SK-N-MC (cell line): ENCODE measurements at places on chromosomes 3 and 15.

DNA sequence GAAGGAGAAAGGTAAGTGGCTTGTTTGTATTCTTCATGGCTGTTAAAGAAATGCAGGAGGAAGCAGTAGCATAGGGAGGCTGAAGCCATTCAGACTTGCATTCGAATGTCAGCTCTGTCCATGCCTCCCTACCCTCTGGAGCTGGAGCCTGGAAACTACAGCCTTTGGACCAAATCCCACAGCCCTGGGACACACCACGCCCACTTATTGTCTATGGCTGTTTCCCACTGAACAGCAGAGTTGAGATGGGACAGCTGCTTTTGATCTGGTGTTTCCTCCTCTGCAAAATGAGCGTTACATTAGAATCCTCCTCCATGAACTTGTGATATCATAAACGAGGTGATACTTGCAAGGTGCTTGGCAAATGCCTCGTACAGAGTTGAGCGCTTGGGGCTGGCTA is 3.6 kb downstream of the FAM107A start:
- no peak for DNase-seq

DNA sequence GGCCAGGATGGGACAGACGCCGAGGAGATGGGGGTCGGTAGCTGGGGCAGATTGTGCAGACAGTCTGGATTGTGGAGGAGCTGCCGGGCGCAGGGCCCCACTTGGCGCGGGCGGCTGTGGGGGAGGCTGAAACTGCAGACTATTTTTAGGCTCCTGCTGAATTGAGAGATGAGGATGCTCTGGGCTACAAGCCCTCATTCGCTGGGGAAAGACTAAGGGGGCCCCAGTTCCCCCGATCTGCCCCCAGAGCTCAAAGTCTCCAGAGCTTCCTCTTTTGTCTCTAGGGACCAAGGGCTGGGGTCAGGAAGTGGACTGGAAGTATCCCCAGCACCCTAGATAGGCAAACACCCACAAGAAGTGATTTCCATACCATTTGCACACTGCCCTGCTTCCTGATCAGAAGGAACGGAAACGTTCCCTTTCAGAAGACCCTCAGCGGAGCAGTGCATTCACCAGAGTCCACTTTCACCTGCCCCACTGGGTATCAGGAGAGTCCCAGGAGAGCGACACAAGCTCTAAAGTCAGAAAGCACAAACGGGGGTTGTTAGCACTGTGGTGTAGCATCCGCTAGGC is 29.7 kb downstream of the SEMA7A start:
- DNase-seq: no peak

GRCh38 chr15:38275959-38276358 is 23.3 kb downstream of the SPRED1 start:
- no peak for DNase-seq

DNA sequence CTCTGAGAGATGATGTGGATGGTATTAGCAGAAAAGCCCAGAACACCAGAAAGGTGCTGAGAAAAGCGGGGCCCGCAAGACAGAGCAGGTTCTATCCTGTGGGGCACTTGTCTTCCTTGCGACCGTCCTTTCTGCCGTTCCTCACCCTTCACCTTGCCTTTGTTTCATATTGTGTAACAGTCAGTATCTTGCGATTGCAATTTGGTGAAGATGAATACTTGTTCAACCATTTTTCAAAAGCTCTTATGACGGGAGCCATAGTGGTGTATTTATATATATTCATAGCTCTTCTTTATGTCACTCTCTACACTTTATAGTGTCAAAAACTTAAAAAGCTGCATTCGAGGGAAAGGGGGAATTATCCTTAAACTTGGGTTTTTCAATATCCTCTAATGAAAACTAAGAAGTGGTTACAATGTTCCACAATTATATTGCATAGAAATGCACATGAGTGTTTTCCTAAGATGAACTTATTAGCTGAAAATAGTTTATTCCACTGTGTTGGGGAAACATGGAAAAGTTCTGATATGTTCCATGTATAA is 797 bp downstream of the MAP3K13 start:
- no peak for DNase-seq

DNA sequence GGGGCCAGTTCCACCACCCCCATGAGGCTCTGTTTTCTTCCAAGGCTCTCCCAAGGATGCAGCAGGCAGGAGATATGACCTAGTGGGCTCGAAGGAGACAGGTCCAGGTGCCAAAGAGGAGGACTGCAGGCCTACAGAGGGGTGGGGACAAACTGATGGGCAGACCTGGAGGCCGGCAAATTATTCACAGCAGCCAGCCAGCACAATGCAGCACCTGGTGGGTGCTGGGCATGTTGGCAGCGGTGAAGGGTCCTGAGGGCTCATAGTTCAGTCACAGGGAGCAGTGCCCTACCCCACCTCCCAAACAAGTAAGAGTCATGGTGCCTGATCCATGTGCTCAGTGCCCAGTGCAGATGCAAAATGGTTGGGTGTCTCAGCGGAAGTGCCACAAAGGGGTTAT is 171.7 kb downstream of the ABHD5 start:
- no peak for DNase-seq

DNA sequence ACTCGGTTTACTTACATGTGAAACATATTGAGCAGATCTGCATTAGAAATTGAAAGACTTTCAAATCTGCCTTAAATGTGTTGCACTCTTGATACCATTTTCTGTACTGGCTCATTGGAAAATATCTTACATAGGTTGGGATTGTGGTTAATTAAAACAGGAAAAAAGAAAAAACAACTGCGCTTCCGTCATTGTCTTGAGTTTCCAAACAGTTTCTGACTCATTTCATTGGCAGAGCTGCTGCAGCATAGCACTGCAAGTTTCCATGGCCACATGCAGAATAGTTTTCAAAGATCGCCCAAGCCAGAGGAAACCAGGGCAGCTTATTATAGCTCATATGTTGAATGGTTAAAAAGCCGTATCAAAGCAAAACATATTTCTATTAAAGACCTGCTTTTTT is 446.6 kb upstream of the BCHE start:
- DNase-seq: no peak

- no peak for DNase-seq
These were observed 619.0 kb downstream of the TBL1XR1 start for GRCh38 chr3:176578316-176578715.

- DNase-seq: no peak
These were observed 20.7 kb downstream of the DUOX1 start for GRCh38 chr15:45150481-45150880.

- no peak for DNase-seq
These were observed 47.3 kb downstream of the CLDN11 start for GRCh38 chr3:170465955-170466354.

GRCh38 chr3:191882289-191882688 is 421.3 kb downstream of the PYDC2 start:
- DNase-seq: no peak

GRCh38 chr15:71444866-71445590 is 329.8 kb downstream of the THSD4 start:
- DNase-seq: no peak

DNA sequence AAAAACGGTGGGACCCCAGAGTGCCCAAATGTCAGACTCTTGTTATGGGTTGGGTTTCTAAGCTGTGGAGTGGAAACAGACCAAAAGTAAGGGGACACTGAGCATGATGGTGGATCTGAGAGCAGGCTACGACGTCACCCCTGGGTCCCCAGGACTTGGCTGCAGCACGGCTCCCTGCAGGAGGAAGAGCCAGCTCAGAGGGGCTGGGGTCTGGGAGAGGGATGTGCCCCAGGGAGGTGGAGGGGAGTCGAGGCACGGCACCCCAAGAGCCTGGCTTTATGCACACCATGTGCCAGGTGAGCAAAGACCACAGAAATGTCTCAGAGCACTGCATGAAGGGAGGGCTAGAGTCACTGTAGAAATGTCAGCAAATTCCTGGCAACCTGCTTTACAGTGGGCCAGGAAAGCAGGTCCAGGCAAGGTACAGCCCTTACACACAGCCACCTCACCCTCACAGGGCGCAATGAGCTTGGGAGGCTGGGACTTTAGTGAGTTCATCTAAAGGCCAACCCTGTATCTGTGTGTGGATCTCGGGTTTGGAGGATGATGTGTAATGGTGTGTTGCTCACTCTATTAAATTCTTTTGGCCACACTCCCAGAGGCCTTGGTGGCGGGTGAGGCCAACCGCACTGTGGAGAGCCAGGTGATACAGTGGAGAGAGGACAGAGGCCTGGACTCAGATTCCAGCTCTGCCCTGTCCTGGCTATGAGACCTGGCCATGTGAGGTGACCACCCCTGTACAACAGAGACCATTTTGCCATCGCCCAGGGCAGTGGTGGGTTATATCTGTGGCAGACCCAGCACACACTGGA is 14.1 kb downstream of the CTSH start:
- DNase-seq: no peak

DNA sequence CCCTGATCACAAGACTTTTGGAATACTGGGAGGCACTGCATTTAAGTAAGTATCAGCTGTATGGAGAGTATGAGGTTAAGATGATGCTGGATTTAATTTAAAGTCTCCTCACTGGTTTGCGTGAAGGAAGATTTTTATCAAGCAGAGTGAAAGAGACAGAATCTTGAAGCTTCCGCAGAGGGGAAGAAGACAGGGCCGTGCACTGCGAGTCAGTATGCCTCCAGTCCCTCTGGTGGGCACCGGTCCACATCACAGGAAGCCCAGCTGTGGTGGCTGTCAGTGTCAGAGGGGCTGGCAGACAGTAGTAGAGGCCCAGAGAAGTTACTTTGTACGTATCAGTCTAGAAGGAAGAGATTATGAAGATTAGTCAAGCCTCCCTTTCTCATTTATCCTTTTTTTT is 379.0 kb upstream of the TPRG1 start:
- DNase-seq: no peak

GRCh38 chr3:57094575-57094974 is 34.1 kb downstream of the SPATA12 start:
- DNase-seq: no peak

DNA sequence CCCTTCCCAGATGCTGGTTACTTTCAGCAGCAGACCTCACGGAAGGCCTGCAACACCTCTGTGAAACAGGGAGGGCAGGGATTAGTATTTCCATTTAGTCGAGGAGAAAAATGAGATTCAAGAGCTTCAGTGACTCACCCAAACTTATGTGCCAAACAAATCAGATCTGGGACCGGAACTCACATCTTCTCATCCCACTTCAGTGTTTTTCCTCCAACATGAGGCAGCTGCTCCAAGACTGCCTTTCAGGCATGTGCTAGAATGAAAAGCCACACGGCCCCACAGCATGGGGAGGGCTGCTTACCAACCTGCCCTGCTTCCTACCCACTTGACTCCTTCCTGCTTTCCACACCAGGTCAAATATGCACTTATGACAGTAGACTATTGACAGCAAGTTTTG is 129.4 kb upstream of the SLC24A5 start:
- DNase-seq: no peak

- DNase-seq: no peak
These were observed 97.3 kb downstream of the CTNNB1 start for GRCh38 chr3:41296556-41296955.

- DNase-seq: no peak
These were observed 29.6 kb downstream of the CX3CR1 start for GRCh38 chr3:39250116-39250747.

DNA sequence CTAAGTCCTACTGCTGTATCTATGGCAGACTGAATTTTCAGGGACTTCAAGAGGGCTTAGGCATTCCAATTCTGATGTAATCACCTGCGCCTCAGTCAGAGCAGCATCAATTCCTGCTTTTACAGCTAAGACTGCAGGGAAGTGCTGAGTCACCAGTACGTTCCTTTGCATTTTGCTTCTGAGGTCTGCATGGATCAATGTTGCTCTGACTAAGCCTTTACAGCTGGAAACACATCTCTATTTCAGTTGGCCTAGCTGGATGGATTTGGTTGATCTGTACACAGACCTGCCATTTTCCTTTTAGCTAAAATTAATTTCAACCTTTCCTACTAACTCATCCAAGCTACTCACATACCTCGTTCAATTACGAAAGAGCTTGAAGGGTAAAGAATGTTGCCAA is 51.3 kb downstream of the ETV5 start:
- no peak for DNase-seq

GRCh38 chr15:83099290-83099689 is 8.2 kb upstream of the TM6SF1 start:
- DNase-seq: no peak
